ENCODE measurements at places on chromosomes 4 and X.
A peak's percentile ranks its signal among the peaks of the same experiment; 100 is the strongest.

- no peak for DNase-seq
Observed at GRCh38 chr4:147408189-147408588, 72.7 kb upstream of the EDNRA start.

DNA sequence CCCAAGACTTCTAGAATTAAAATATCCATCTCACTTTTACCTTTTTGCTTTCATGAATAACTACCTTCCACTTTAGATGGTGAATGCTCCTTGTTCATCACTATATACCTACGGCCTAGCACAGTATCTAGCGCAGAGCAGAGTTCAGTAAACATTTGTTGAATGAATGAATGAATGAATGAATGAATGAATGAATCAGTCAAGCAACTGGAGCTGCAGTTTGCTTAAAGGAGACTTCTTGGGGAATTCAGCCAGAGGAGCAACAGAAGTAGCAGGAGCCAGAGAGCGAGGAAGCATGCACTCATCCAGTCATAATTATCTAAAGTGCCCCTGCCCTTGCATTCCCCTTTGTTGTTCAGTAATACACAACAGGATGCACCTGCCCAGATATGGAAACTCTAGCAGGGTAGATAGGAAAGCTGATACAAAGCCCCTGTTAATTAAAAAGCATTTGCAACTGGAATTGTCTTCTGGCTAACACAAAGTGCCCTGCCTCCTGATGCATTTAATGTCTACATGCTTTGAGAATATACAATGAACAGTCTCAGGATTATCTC lies 103.0 kb upstream of the MBNL3 start:
- no peak for DNase-seq

GRCh38 chr4:173490817-173491528 lies 39.1 kb downstream of the HAND2 start:
- DNase-seq = no peak

GRCh38 chr4:38111717-38112116 lies 151.5 kb downstream of the PTTG2 start:
- DNase-seq = peak; percentile 10

DNA sequence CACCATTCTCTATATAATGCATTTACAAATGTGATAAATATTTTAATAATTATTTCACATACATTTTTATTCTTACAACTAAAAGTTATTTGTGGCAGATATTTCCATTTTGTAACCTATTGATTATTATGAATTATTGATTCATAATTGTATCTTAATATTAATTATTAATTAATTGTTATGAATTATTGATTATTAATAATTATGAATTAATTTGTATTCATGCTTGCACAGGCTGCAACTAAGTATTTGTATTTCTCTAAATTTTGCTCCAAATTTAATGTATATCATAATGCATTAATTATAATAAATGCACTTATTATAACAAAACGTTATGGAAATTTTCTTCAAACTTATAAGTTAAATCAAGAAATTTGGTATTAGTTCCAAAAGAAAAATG lies 929.7 kb downstream of the PCDH7 start:
- DNase-seq = no peak

GRCh38 chr4:72118017-72118416 lies 86.2 kb downstream of the NPFFR2 start:
- DNase-seq = no peak

GRCh38 chr4:157043131-157043530 lies 32.8 kb upstream of the GLRB start:
- no peak for DNase-seq

DNA sequence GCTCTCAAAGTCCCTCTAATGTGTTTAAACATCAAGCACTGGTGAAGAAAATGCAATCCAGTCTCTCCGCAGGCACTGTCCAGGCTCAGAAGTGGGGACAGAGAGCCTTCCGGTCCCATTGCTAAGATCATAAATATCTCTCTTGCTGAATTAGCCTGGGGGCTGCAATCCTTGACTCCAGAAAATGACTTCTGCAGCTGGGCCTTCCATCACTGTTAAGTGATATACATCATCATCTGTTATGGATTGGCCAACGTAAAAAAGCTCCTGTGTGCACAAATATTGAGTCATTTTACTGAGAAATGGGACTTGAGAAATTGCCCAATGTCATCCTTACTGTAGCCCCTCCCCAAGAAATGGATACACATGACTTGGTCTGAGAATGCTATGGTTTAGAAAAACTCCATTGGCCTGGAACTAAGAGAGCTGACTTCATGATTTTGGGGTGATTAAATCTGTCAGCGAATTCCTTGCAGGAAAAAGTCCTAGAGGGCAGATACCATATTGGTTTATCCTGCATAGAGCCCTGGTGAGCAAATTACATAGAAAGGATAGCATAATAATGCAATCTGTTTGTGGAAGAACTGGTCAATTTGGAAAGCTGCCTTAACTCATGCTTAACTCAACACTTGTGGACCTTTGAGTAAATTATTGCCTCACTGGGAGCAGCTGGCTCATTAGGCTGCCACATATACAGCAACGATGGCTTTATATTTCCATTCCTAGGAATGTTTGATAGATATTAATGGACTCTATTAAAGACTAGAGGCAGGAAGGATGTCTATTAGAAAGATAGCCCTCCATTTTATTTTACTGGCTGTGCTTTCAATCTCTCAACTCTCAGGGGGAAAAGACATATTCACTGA lies 346.1 kb downstream of the GBA3 start:
- DNase-seq = no peak

DNA sequence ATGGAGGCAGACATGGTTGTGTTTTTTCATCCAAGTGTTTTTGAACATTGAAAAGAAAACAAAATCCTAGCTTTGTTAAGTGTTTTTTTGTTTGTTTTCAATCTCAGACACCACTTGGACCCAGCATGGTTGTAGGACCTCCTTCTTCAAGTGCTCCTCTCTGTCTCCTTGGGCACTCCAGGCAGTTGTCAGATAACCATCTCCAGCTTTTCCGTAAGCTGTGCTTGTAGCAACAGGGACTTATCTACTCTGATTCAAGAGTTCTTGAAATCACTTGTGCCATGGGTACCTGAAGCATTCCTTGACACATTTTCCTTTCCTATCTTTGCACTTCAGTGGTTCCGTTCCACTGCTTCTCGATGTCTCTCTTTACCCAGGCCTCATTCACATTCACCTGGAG lies 334.9 kb upstream of the DDX53 start:
- no peak for DNase-seq

DNA sequence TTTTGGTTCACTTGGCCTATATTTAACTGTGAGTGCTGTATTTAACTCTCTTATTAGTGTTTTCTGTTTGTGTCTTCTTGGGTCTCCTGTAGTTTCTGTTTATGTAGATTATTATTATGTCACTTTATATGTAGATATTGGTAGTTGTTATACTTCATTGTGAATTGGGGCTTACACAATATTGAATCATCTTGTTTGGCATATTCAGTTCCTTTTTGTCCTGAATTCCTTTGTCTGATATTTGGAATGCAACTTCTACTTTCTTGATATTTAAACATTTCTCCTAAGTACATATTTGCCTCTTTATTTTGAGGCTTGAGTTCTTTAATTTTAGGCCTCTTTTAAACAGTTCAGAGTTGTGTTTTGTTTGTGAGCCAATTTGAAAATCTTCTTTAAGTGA lies 544.8 kb upstream of the ADGRL3 start:
- no peak for DNase-seq

- no peak for DNase-seq
Observed at GRCh38 chrX:118074196-118074595, 42.4 kb downstream of the KLHL13 start.

- no peak for DNase-seq
Observed at GRCh38 chr4:99878604-99879003, 15.6 kb downstream of the LAMTOR3 start.

GRCh38 chr4:175271010-175271630 lies 353.0 kb downstream of the ADAM29 start:
- DNase-seq = peak; percentile 6

- DNase-seq = no peak
Observed at GRCh38 chr4:71147261-71147660, 153.8 kb downstream of the DCK start.

DNA sequence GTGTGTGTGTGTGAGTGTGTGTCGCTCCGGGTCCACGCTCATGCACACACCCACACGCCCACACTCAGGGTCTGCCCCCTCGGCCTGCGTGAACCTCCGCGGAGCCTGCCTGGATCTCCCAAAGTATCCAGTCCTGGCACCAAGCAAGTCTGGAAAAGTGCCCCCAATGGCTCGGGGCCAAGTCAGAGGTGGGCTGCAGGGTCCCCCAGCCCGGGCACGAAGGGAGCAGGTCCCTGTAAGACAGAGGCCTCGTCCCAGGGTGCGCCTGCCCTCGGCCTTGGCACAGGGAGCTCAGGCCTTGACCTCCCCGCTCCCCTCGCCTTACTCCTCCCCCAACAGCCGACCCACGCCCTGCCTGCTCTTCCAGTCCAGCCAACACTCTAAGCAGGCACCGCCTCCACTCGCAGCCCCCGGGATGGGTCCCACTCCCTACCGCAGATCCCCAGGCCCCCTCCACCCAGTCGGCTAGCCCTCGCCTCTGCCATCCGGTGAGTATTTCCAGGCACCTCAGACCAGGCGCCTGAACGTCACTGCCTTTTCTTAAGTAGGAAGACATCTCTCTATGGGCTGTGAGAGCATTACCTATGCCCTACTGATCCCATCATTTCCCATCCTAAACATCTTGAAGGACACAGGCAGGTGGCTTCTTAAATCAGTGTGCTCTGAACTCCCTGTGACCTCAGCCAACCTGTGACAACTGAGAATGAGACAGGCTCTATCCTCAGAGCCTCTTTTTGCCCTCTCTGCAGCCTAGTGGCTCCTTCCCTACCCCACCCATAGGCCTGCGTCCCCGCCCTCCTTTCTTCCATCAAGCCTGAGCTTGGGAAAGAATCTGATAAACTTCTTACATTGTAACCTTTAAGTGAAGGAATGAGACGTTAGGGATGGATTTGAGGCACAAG lies 704 bp downstream of the FAM114A1 start:
- DNase-seq = no peak

GRCh38 chr4:4488405-4489404 lies 53.1 kb downstream of the STX18 start:
- DNase-seq = peak; percentile 90

DNA sequence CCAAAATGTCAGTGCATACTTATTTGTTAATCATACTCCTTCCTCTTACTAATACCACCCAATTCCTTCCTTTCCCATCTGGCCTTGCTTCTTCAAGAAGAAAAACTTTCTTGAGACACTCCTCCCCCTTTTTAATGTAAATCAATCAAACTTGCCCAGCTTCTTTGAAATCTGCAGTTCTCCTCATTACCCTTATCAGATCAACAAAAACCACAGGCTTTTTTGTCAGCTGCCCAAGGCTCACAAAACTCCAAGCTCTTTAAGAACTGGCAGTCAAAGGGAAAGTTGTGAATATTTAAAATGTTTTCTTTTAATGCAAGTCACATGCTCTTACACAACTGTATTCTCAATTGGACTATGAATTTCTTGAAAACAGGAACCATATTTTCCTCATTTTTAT lies 11.3 kb upstream of the MYOZ2 start:
- DNase-seq = no peak

GRCh38 chr4:72677265-72677664 lies 108.2 kb upstream of the ADAMTS3 start:
- no peak for DNase-seq

GRCh38 chrX:109857584-109858228 lies 124.6 kb upstream of the ACSL4 start:
- DNase-seq = no peak

DNA sequence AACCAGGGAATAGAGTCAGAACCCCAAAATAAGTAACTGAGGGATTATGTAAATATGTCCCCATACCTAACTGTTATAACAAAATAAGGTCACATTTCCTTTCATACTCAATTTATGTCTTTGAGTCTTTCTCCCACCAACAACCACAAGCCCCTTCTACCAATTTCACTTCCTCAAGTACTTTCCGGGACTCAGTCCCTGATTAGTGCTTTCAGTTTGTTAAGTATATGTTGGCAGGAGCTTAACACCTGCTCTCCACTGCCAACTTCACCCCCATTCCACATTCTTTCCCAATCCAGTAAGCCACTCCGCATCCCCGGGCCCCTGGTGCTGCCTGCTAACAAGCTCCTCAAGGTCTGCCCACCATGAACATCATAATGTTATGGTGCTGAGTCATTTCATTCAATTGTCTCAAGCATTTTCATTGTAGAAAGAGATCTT lies 71.3 kb upstream of the SPRY1 start:
- DNase-seq = peak; percentile 85

DNA sequence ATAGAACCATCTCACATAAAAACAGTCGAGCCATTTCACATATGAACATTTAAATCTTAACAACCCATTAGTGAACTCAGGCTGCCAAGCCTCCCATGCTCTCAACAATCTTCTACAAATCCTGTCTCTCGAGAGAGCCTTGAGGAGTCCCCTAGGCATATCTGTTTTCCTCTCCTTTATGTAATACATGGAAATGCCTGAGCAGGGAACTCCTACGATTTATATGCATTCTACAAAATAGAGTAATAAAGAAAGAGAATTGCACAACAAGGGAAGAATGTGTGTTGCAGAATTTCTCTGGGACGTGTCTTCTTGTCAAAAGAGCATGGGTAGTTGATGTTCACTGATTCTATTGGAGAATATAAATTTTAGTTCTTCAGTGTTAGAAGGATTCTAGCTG lies 101.8 kb upstream of the VCX2 start:
- no peak for DNase-seq

DNA sequence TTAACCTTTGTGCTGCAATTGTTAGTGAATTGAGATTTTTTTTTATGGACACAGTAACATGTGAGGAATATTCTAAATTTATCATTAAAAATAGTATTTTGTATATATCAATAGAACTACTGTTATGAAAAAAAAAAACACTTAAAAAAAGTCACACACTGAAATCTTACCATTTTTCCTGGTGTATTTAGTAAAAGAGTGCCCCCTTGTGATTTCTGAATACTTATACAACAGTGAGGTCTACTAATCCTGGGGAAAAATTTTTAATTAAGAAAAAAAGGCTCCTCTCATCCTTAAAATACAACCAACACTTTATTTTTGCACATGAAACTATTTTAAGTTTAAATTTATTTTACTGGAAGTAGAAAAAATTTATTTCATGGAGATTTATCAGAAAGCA lies 56.4 kb upstream of the SPOCK3 start:
- DNase-seq = peak; percentile 14

GRCh38 chr4:84146300-84146959 lies 352.7 kb downstream of the NKX6-1 start:
- DNase-seq = peak; percentile 41

GRCh38 chrX:154372612-154373022 lies 1.8 kb downstream of the FLNA start:
- DNase-seq = peak; percentile 66

- DNase-seq = no peak
Observed at GRCh38 chr4:83657336-83657735, 121.4 kb downstream of the GPAT3 start.

- DNase-seq = peak; percentile 75
Observed at GRCh38 chrX:101774340-101774739, 114.7 kb upstream of the ARMCX2 start.

- peak; percentile 61 for DNase-seq
Observed at GRCh38 chr4:138182838-138183426, 59.2 kb downstream of the SLC7A11 start.

DNA sequence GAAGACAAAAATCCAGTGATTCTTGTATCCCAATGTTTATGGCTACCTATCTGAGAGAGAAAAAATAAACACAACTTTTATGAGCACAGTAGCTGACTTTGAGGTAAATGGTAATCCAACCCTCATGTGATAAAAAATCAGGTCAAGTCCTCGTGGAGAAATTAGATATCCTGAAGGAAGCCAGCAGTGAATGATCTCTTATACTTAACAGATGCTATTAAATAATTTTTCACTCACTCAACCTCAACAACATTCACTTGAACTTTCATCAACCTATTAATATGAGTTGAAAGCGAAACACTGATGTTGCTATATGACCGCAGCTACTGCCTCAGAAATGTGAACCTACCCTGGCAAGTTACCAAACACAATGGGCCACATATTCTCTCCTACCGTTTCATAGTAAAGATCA lies 105.4 kb downstream of the GPC3 start:
- peak; percentile 37 for DNase-seq

Measured in GM12865 (cell line).